ENCODE measurements at places on chromosomes 1 and 21. TPM values are rescaled to one million over a fixed set of nuclear protein-coding genes. Genes with fewer than 3 reads are reported as not detected.

- DNase-seq = no peak
- no peaks in the 10 kb centered on the region for H3K27me3 ChIP-seq
- peaks cover 52% of the 10 kb centered on the region for H3K36me3 ChIP-seq
- H3K4me3 ChIP-seq = no peak overlapping the region
- no peak overlapping the region for H3K27ac ChIP-seq
Observed at GRCh38 chr1:243299069-243299468, 43.2 kb downstream of the SDCCAG8 start.

- H3K36me3 ChIP-seq = no peaks in the 10 kb centered on the region
- no peaks in the 10 kb centered on the region for H3K4me1 ChIP-seq
- H3K27me3 ChIP-seq = no peaks in the 10 kb centered on the region
- no peak overlapping the region for H3K27ac ChIP-seq
Observed at GRCh38 chr21:16055014-16055413, 325.2 kb downstream of the USP25 start.

DNA sequence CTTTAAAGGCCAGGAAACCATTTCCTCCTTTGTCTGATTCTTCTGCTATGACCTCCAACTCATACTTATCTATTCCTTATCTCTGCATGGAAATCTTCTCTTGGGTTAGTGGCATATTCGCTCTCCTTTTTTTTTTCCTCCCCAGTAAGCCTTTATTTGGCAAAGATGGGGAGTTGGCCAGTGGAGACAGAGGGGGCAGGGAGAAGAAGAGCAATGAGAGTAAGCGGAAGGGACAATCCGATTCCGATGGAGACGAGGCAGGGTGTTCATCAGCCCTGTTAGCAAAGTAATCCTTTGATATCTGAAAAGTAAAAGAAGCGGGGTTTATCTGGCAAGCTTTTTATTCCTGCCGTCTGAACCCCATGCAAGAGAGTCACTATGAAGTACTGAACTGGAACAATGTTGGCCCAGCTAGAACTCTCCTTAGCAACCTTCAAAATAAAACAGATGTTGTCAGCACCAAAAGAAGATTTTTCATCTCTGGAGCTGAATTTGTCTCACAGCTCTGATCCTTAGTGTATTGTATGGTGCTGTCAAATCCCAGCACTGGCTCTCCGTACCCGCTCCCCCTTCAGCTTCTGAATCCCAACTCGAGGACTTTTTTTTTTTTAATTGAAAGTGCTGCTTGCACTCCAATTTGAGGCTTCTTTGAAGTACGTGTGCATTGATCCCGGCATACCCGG lies 40.9 kb downstream of the PTGFRN start:
- peaks cover 6% of the 10 kb centered on the region for H3K36me3 ChIP-seq
- no peaks in the 10 kb centered on the region for H3K27me3 ChIP-seq
- no peak overlapping the region for H3K4me3 ChIP-seq
- H3K27ac ChIP-seq = no peak overlapping the region

DNA sequence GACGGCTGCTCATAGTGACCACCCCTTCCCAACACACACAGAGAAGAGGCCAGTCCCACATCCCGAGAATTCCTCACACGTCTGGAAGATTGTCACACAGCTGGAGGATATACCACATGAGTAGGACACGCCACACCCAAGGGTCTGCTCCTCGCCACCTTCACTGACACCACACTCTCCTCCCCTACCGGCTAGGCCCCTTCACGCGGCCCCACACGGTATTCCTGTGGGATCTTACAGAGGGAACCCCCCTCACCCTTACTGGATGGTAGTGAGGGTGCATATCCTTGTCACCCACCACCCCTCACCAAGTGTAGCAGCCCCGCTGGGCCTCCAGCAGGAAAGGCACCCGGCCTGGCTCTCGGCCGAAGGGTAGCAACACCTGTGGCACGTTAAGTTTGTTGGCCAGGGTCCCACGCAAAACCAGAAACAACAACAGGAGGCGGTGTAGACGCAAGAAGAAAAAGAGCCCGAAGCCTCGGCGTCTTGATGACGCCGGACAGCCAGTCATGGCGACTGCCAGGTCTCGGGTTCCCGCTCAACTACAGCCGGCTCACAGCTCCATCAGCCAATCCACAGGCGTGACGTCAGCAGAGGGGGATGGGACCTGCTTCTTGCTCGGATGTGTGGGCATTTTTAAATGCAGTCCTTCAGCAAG lies at the start of gene NUP210L:
TSS of gene NUP210L (minus strand) at position 540 of the 658 bp plus-strand sequence.
- peaks cover 32% of the 10 kb centered on the region for H3K4me1 ChIP-seq
- no peak for DNase-seq
- no peak within 1 kb of the TSS for H3K4me3 ChIP-seq
- H3K36me3 ChIP-seq = peaks cover 28% of the 10 kb centered on the region
- no peaks in the 10 kb centered on the region for H3K27me3 ChIP-seq

GRCh38 chr1:200369706-200370105 lies 40.1 kb downstream of the ZNF281 start:
- H3K36me3 ChIP-seq = no peaks in the 10 kb centered on the region
- H3K27ac ChIP-seq = no peak overlapping the region
- peaks cover 50% of the 10 kb centered on the region for H3K4me1 ChIP-seq
- peak; percentile 56 for DNase-seq

- peak overlapping the region; percentile 96 for H3K4me3 ChIP-seq
- H3K4me1 ChIP-seq = peaks cover 26% of the 10 kb centered on the region
- H3K27me3 ChIP-seq = no peaks in the 10 kb centered on the region
- H3K27ac ChIP-seq = peak overlapping the region; percentile 93
- DNase-seq = no peak
Observed at GRCh38 chr1:243848165-243848857, 1.7 kb downstream of the AKT3 start.

DNA sequence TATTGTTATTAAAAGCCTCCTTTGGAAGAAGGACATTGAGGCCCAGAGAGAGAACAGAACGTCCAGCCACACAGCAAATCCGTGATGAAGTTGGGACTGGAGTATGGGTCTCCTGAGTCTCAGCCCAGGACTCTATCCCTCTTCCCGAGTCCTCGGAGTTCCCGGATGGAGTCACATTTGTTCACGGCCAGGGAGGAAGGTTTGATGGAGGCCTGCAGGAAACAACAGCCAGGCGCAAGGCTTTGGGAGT lies 357 bp upstream of the TXLNA start:
- DNase-seq = no peak
- peaks cover 34% of the 10 kb centered on the region for H3K4me1 ChIP-seq
- H3K27me3 ChIP-seq = no peaks in the 10 kb centered on the region
- H3K4me3 ChIP-seq = peak overlapping the region; percentile 89
- H3K36me3 ChIP-seq = peaks cover 17% of the 10 kb centered on the region

DNA sequence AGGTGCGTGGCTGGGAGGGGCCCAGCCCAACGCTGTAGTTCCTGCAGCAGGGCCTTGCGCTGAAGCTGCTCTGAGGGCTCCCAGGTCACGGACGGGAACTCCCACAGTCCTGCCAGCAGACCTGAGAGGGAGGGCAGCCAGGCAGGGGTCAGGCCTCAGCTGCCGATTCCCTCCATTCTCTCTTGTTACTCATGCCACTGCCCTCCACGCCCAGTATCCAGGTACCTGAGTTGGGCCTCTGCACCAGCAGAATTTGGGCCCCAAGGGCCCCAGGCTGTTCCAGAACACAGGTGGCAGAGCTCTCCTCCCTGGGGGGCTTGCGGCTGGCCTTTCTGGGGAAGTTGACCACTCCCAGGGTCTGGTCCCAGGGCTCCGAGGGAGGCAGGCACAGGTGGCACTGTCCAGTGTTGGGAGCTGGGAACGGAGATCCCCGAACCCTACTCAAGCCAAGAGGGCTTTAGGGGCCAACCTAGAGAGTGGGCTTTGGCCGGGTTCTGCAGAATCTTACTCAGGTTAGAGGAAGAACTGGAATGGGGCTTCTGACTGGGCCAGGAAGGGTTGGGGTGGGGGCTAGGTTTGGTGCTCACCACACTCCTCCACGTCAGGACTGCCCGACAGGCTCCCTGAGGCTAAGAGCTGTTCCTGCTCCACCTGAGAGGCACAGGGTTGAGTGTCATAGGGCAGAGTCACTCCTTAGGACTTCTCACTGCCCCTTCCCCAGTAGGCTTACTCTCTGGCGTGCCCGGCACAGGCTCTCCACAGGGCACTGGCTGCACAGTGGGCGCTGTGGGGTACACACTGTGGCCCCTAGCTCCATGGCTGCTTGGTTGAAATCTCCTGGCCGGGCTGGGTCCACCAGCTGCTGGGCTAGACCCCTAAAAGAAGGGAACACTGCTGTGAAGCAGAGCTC lies 5.0 kb downstream of the HPDL start:
- H3K4me1 ChIP-seq = peaks cover 3% of the 10 kb centered on the region
- H3K36me3 ChIP-seq = peaks cover 5% of the 10 kb centered on the region
- DNase-seq = no peak
- no peaks in the 10 kb centered on the region for H3K27me3 ChIP-seq

DNA sequence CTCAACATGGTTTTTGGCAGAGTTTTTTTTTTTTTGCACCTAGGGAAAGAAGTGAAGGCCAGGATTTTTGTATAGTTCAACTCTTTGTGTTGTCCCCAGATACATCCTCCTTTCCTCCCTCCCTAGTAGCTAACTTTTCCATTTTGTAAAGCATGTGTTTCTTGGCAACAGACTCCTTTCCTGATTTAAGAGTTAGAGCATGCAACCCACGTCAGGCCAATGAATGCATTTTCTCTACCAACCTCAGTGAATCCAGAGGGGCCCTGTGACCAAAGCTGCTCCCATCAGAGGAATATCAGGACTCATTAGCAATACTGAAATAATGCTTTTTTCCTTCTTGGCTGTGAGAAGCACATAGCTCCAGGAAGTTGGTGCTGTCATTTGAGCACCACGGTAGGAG lies 287.2 kb downstream of the LMO4 start:
- no peaks in the 10 kb centered on the region for H3K4me1 ChIP-seq
- no peaks in the 10 kb centered on the region for H3K36me3 ChIP-seq
- no peak overlapping the region for H3K27ac ChIP-seq
- no peak for DNase-seq
- no peak overlapping the region for H3K4me3 ChIP-seq
- H3K27me3 ChIP-seq = no peaks in the 10 kb centered on the region

DNA sequence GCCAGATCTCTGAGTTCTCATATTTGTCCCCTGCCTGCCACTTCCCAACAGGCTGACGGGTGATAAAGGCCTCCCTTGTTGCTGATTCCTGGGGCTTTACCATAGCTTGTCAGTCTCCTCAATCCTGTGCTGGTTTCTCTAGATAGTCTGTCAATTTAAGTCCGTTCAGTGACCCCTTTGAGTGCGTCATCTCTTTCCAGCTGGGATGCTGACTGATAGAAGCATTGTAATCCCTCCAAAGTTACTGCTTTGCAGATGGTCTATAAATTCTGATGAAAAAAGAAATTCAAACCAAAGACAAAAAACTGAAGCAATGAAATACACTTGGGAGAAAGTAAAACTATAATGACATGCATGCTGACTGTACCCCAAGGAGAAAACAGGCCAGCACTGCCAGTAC lies 28.3 kb downstream of the RHOU start:
- no peak overlapping the region for H3K4me3 ChIP-seq
- DNase-seq = no peak
- H3K27me3 ChIP-seq = peaks cover 57% of the 10 kb centered on the region
- H3K36me3 ChIP-seq = no peaks in the 10 kb centered on the region

DNA sequence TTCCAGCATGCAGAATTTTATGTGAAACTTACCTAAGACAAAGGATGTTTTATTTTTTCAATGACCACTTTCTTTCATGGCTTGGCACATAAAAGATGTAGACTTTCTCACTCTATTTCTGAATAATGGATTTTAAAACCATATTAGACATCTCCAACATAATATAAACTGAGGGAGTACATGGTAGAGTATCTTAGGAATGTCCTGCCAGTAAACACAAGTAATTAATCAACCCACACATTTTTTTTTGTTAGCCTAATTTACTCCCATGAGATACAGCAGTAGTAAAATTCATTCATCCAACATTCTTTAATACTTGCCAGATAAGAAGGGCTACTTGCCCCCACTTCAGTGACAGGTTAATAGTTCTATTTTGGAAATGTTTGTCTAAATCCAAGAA lies 235.4 kb upstream of the ADAMTS5 start:
- H3K4me1 ChIP-seq = peaks cover 20% of the 10 kb centered on the region
- H3K27ac ChIP-seq = no peak overlapping the region
- H3K36me3 ChIP-seq = no peaks in the 10 kb centered on the region

- peaks cover 10% of the 10 kb centered on the region for H3K27me3 ChIP-seq
- H3K36me3 ChIP-seq = peaks cover 3% of the 10 kb centered on the region
- H3K4me3 ChIP-seq = no peak overlapping the region
- no peak overlapping the region for H3K27ac ChIP-seq
- peaks cover 14% of the 10 kb centered on the region for H3K4me1 ChIP-seq
- DNase-seq = no peak
Observed at GRCh38 chr1:65165269-65165993, 17.4 kb downstream of the AK4 start.

GRCh38 chr1:32255072-32256071 lies 4.3 kb downstream of the LCK start:
- H3K4me3 ChIP-seq = no peak overlapping the region
- peaks cover 3% of the 10 kb centered on the region for H3K27me3 ChIP-seq
- no peaks in the 10 kb centered on the region for H3K36me3 ChIP-seq
- no peak for DNase-seq
- no peak overlapping the region for H3K27ac ChIP-seq
- peaks cover under 1% of the 10 kb centered on the region for H3K4me1 ChIP-seq

DNA sequence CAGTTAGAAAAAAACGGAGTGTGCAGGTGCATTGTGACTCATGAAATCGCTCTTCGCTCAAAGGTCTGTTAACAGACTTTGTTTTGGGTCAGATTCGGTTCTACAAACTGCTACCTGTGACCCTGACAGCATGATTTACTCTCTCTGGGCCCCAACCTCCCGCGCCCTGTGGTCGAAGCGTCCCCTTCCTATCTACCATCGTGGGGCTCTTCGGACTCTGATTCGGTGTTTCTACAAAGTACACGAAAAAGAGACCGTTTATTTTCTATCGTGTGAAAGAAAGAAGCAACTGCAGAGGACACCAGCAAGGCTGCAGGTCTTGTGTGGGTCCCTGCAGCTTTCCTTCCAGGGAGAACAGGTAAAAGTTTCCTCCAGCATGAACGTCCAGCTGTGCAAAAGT lies 29.4 kb upstream of the SLC19A1 start:
- H3K27me3 ChIP-seq = peaks cover 37% of the 10 kb centered on the region
- peaks cover 44% of the 10 kb centered on the region for H3K4me1 ChIP-seq
- H3K36me3 ChIP-seq = no peaks in the 10 kb centered on the region

DNA sequence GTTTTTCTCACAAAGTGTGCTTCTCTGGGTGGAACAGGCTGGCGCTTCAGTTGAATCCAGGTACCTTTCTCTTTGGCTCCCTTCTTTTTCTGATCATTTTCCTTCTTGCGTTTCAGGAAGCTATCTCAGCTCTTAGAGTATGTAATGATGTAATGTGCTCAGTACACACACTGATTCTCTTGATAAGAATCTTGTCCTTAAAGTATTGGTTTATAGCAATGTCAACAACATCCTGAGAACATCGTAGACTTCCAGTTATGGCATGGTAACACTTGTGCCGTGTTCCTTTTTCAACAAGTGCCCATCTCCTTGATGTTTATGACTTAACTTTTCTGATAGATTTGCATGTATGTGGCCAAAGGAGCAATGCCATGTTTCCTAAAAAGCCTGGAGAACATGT lies 11.7 kb upstream of the ABCD3 start:
- H3K4me3 ChIP-seq = no peak overlapping the region
- peaks cover 19% of the 10 kb centered on the region for H3K4me1 ChIP-seq
- H3K27me3 ChIP-seq = peaks cover 8% of the 10 kb centered on the region
- H3K36me3 ChIP-seq = no peaks in the 10 kb centered on the region
- DNase-seq = no peak

- peaks cover 8% of the 10 kb centered on the region for H3K4me1 ChIP-seq
- no peak overlapping the region for H3K27ac ChIP-seq
- H3K27me3 ChIP-seq = peaks cover 30% of the 10 kb centered on the region
- no peak for DNase-seq
Observed at GRCh38 chr1:245576323-245576722, 421.5 kb downstream of the KIF26B start.

FDPS gene
- 127 TPM for total RNA-seq

CLEC20A gene
- not detected for total RNA-seq

TARS2 gene
- total RNA-seq = 23.2 TPM

RAB7B gene
- 0.78 TPM for total RNA-seq

PCNX2 gene
- 17.2 TPM for total RNA-seq

CFAP74 gene
- total RNA-seq = not detected

ROR1 gene
- total RNA-seq = 21.8 TPM

SPOCD1 gene
- total RNA-seq = 0.44 TPM

CTTNBP2NL gene
- total RNA-seq = 50.6 TPM

Measured in osteocyte (in vitro differentiated cells).